ENCODE measurements at places on chromosomes 5 and 9. TPM values are rescaled to one million over a fixed set of nuclear protein-coding genes. Genes with fewer than 3 reads are reported as not detected.

The SLC6A19 gene
- total RNA-seq, result not detected

The CD180 gene
- 0.81 TPM for total RNA-seq

GRCh38 chr5:59516161-59516560, 377.4 kb downstream of the PDE4D start:
- no peak overlapping the region for H3K4me3 ChIP-seq
- no peak overlapping the region for H3K27ac ChIP-seq
- DNase-seq, result no peak

GRCh38 chr5:72440207-72440638, 67.0 kb downstream of the ZNF366 start:
- DNase-seq, result no peak
- H3K4me3 ChIP-seq, result no peak overlapping the region
- H3K36me3 ChIP-seq, result no peaks in the 10 kb centered on the region
- peak overlapping the region; percentile 41 for H3K27ac ChIP-seq

DNA sequence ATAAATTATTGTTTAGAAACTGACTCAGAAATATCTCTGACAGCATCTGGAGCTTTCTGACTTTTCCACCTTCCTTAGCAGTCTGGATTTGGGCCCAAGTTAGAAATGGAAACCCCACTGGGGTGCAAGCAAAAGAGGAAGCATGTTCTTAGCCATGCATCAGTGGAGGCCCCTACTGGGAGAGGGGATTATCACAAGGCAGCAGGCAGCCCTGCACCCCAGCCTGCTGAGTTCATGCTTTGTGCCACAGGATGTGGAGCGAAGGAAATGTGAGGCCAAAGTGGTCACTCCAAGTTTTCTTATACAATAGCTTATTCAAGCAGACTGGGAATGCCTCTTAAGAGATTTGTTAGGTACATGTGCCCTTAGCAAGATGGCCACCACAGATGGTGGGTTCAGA, 146.5 kb upstream of the TLX3 start:
- H3K4me3 ChIP-seq, result no peak overlapping the region
- H3K4me1 ChIP-seq, result no peaks in the 10 kb centered on the region
- H3K36me3 ChIP-seq, result no peaks in the 10 kb centered on the region
- no peaks in the 10 kb centered on the region for H3K27me3 ChIP-seq
- H3K27ac ChIP-seq, result no peak overlapping the region
- no peak for DNase-seq

DNA sequence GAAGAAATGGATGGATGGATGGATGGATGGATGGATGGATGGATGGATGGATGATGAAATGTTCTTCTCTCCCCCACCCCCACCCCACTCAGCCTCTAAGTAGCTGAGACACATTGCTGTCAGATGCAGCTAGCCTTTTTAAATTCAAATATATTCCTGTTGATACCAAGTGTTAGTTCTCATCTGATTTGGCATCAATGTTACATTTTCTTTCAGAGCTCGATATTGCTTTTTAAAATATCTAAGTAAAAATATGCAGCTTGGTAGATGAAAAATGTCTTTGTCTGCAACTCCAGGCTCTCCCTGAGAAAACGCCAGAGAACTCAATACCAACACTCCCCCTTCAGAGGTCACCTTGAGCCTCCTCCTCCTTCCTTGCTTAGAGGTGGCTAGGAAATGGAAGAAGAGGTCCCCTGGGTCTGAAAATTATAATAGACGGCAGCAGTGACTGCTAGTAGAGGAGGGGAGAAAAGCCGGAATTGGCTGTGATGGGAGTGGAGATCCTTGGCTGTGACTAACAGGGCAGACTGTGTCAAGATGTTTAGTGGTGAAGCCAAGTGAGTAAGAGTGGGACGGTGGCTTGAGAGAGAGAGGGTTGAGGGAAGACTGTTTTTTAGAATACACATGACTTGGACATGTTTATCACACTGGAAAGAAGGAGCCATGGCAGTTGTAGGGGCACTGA, 156.0 kb downstream of the ZNF462 start:
- peaks cover 16% of the 10 kb centered on the region for H3K4me1 ChIP-seq
- H3K27ac ChIP-seq, result peak overlapping the region; percentile 63
- DNase-seq, result no peak
- H3K36me3 ChIP-seq, result no peaks in the 10 kb centered on the region

- no peaks in the 10 kb centered on the region for H3K4me1 ChIP-seq
- no peak overlapping the region for H3K27ac ChIP-seq
- no peaks in the 10 kb centered on the region for H3K27me3 ChIP-seq
- no peak overlapping the region for H3K4me3 ChIP-seq
- H3K36me3 ChIP-seq, result no peaks in the 10 kb centered on the region
- DNase-seq, result no peak
Measured at GRCh38 chr9:117714282-117714681, 10.1 kb downstream of the TLR4 start.

DNA sequence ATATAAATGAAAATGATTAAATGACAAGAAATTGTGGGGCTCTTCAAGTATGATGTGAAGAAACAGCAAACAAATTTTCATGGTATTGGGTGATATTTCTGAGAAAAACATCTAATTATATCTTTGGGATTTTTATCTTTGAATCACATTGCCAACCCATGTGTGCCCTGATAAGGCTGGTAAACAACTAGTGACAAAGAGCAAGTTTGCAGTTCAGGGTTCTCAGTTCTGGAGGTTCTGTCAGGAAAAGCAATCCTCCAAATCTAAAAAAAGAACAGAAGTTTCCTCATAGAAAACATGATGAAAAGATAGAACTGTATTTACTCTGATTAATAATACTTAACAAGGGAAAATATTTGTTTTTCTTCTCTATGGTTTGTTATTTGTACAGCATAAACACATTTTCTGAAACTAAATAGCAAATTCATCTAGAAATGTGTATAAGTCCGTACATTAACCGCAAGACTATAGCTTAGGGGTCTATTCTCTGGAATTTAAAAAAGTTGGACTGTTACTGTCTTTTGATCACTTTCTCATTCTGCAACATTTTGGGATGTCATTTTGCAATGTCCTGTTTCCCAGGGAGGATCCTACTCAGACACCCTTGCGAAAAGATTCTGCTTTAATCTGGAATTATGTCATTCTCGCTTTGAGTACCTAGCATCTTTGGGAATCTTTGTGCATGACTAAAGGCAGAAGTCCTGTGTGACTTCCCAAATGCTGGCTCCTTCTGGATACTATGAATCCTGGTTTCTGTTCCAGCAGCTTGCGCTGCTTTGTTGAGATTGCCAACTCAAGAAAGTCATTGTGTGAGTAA, 308.5 kb downstream of the ADGRV1 start:
- H3K27me3 ChIP-seq, result no peaks in the 10 kb centered on the region
- H3K36me3 ChIP-seq, result no peaks in the 10 kb centered on the region
- H3K4me3 ChIP-seq, result no peak overlapping the region
- no peaks in the 10 kb centered on the region for H3K4me1 ChIP-seq
- DNase-seq, result no peak

Measured in sigmoid colon (tissue), 7 donors.